ENCODE measurements at places on chromosomes 1 and 21.

- no peak for DNase-seq
Measured at GRCh38 chr1:36211841-36212240, 12.4 kb upstream of the THRAP3 start.

DNA sequence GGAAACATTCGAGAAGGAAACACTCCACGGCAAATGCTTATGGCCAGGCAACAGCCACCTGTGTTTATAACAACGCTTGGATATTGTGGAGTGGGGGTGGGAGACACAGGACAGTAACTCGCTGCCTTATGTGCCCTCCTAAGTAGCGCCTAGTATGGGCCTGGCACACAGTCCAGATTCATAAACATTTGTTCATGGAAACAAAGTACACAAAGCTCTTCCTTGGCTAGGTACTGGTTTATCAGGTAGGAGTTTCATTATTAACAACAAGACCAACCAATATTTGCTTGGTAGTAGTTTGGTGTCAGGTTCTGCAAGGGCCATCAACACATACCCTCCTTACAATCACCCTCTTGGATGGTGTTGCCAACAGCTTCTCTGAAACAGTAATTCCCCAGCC, 23.4 kb downstream of the TMCO4 start:
- no peak for DNase-seq

- DNase-seq = no peak
Measured at GRCh38 chr1:82759035-82759434, 958.3 kb downstream of the ADGRL2 start.

DNA sequence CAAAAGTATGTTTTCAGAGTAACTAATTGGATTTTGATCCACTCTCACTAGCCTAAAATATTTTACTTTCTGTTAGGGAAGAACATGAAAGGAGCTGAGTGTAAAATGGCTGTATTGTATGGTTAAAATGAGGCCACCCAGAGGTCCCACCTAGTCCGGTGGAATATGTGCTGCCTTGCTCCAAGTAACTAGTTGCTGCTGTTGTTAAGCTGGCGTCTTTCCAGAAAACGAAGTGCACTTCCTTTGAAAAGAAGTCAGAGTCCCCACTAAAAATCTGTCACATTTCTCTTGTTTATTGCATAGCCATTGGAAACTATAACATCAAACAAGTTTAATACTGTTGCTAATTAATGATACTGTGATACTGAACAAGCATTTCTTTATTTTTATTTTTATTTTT, 3.2 kb downstream of the SLC25A33 start:
- DNase-seq = no peak

GRCh38 chr1:218259800-218260199, 25.3 kb upstream of the RRP15 start:
- DNase-seq = no peak

GRCh38 chr1:107661158-107661557, 303.8 kb downstream of the VAV3 start:
- no peak for DNase-seq

- DNase-seq = no peak
Measured at GRCh38 chr1:33874636-33875035, 10.8 kb downstream of the HMGB4 start.

- no peak for DNase-seq
Measured at GRCh38 chr1:65156910-65157545, 9.0 kb downstream of the AK4 start.

- no peak for DNase-seq
Measured at GRCh38 chr1:226778657-226779058, 39.6 kb upstream of the ITPKB start.

DNA sequence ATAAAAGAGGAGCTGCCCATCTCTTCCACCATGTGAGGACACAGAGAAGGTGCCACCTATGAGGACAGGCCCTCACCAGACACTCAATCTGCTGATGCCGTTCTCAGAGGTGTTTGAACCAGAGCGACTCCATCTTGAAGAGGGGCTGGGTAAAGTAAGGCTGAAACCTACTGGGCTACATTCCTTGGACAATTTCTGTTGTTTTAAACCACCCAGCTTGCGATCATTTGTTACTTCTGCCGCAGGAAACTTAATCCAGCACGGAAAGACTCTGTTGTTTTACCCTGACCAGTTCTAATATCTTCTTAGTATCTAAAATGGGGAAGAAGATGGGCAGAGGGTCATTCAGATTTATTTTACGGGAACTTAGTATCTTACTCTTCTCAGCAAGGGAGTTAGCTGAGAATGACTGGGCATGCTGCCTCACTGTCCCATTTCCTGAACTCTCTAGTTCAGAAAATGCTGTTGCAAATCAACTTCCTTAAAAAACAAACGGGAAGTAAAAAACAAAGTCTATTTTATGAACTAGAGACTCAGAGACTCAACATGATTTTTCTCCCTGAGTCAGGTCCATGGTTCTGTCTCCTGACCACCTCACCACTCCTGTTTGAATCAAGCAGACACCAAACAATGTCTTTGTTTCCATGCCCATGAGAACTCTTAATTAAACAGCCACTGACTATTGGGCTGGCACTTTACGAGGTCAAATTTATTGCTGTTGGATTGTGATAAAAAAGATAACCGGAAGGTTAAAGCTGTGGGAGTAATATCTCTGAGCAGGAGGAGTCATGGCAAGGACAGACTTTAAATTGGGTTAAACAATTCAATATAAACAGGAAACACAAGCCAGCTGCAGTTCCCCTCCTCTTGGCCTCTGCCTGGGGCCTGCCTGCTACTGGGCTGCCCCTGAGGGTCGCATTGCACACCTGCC, 23.8 kb upstream of the IFNAR1 start:
- no peak for DNase-seq

DNA sequence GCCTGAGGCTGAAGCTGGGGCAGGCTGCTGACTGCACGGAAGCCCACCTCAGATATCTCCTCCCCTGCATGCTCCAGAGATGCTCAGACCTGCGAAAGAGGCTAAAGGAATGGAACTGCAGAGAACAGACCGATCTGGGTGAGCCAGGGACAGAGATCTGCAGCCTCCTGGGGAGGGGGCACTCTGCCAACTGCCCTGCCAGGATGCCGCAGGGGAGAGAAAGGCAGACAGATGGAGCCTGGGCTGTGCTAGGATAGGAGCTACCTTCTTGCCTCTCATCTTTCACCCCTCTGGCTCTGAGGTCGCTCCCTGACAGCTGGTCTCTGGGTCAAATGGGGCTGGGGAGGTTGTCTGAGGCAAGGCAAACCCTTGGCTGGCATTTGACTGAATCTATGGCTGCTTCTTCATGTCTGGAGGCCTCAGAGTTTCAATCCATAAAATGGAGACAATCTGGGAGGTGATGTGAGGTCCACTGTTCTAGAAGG, 238.2 kb downstream of the GRIK3 start:
- no peak for DNase-seq

- no peak for DNase-seq
Measured at GRCh38 chr1:4527819-4528218, 126.6 kb upstream of the AJAP1 start.

- DNase-seq = no peak
Measured at GRCh38 chr1:29708796-29709703, 472.7 kb downstream of the PTPRU start.

DNA sequence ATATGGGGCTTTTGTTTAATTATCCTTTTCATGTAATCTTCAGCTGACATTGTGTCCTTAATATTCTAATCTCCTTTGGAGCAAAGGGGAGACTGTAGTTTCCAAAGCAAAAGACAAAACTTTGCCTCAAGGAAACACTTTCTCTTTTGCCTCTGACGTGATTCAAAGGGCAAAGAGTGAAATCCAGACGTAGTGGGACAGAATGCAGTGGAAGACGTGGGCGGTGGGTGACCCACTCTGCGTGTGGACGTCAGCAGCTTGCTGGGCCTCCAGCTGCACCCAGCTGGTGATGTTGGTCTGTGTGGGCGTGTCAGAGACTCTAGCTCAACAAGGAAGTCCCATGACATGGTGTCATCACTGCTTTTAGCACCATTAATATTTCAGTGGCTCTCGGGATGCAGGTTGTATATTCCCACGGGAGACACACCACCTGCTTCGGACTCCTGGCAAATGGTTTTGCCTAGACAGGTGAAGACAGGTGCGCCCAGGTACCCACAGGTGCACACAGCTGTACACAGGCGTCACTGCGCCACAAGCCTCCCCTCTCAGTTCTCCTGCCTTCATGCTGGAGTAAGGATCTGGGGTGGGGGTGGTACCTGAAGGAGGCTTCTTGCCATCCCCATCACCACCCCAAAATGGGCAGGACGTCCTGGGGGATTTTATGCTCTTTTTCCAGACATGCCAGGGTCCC, 292.1 kb upstream of the VAMP3 start:
- DNase-seq = no peak

DNA sequence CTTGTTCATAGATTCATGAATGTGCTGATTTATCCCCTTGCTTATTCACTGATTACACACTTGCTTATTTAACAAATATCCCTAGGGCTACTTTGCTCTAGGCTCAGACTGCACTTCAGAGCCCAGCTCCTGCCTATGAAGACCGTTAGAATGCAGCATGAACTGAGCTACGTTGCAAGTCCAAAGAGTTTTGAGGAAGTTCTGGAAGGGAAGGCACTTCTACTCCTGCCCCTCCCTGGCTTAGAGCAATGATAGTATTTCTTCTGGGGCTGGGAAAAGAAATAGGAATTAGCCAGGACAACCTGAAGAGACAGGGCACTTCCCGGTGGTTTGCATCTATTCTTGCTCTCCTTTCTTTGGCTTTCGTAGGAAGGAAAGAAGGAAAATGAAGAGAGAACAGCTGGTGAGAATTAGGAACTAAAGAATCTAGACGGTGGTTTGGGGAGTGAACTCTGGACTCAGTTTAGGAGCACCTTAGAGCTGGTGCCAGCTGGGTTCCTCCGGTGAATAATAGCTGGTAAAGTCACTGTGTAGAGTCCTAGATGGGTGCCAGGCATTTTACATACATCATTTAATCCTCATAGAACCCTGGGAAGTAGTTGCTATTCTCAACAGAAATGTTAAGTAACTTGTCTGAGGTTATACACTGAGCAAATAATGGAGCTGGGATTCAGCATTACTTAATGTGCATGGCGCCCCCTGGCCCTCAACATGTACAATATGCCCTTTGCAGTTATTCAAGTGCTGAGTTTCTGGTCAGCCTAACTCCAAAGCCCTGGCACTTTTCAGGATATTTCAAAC, 65.9 kb downstream of the NDUFS5 start:
- no peak for DNase-seq

- no peak for DNase-seq
Measured at GRCh38 chr1:215584389-215584788, 17.3 kb downstream of the KCTD3 start.

GRCh38 chr1:152451254-152451653, 37.2 kb upstream of the CRNN start:
- DNase-seq = no peak

DNA sequence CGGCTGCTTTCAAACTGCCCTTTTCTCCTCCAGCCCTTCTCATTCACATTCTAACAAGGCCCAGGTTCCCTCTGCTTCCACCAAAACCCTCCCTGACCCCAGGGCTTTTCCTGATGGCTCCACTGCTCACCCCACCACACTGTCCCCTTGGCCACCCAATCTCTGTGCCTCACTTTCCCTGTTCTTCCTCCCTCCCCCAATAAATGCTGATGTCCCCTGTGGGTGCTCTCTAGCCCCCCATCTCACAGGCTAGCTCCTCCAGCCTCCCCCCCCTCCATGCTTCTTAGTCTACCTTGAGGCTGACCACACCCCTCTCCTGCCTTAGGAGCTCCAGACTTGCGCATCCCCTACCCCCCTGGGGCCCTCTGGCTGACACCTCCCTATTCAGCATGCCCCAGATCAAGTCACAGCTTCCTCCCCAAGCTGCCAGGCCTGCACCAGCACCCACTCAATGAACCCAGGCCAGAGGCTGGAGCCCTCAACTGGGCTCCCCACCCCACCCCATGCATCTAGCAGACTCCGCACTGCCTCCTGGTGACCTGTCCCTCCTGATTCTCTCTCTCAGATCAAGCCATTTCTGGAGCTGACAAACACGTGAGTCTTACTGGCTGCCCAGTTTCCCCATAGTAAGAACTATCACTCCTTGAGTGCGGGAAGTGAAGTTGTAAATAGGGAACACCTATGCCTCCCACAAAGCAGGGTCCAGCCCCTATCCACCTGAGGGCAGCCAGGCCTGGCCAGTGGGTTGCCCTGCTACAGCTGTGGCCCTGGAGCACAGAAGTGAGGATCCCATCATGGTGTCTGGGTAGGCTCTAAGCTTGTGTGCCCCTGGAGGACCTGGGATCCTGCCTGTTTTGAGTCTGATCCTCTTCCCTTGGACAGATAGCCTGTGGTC, 117.9 kb downstream of the DMRTB1 start:
- no peak for DNase-seq

DNA sequence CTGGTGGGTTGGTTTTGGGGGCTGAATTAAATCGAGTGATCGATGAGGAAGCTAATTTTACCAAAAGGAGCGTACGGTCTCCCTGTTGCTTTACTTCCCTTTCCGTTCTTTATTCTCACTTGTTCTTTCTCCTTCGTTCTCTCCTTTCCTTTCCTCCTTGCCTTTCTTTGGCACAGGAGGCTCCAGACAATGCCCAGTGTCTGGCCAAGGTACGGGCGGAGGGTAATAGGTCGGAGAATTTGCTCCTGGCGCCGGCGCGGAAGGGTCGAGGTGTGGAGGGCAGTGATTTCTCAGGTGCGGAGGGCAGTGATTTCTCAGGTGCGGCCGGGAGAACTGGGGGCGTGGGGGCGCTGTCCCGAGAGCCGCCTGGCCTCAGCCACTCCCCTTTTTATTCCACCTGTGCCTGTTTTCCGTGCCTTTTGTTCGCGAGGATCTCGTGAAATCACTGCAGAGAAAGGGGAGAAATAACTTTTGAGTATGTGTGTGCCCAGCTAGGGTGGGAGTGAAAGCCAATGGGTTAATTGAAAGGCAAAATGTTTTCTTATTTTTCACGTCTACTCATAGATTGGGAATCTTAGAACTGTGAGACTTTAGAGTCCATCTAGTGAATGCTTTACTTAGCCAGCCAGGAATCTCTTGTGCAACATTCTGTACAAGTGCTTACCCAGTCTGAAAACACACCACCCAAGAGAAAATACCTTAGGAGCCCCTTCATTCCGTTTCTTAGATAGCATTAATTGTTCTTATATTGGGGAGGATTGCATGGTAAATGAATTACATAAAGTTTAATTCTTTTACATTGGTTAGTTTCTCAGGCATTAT, 1.3 kb downstream of the FNBP1L start:
- no peak for DNase-seq

DNA sequence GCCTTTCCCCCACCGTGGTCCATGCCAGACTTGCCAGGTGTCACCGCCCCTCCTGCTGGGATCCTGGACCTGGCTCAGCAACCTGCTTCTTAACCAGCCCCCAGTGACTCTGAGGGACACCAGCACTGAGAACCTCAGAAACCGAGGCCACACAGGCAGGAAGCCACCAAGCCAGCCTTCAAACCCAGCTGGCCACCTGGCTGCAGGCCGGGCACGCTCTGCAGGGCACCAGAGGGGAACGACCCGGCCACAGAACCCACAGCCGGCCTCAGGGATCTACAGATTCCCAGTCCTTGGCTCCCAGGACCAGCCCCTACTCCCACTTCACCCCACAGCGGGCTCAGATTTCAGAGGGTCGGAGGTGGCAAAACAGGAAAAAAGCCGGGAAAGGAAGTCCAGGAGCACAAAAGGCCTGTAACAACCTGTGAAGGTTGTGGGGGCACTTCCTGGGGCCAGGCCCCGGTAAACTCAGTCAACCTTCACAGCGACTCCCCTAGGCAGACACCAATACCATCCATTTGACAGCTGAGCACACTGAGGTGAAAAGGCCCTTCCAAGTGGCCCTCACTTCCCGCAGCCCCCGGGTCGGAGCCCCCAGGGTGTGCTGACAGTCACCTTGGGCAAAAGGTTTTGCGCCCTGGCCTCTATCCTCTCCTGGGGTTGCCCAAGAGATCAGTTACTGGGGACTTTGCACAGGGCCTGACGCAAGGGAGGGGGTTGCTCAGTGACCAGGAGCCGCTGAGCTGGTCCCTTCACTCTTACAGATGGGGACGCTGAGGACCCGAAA, 14.1 kb downstream of the RUNX3 start:
- DNase-seq = no peak

- DNase-seq = no peak
Measured at GRCh38 chr1:218959784-218960183, 213.9 kb upstream of the LYPLAL1 start.
